ENCODE measurements at places on chromosomes 12 and 14. TPM values are rescaled to one million over a fixed set of nuclear protein-coding genes. Genes with fewer than 3 reads are reported as not detected.

DNA sequence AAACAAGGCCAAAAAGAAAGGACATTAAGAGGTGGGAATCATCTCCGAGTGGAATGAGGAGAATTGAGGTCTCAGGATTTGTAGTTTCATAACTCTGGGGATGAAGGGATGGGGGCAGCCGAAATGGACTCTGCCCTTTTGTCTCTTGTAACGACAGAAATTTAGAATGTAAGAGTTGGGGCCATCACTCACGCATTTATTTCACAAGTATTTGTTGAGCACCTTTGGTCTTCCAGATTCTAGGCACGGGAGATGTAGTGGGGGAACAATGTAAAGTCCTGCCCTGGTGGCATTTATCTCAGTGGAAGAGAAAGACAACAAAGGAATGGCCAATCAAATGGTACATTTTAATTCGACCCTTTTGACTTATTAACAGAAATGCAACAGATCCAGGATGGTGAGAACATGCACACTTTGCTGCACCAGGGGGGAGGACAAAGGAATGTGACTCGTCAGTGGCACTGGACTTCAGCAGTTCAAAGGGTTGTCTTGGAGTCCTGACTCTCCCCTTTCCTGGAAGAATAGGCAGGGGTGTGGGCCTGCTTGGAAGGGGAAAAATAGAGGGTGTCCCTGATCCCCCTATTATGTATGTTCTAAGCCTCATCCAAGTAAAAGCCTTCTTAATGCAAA is 102.0 kb downstream of the TMEM30B start:
- no peak for DNase-seq

DNA sequence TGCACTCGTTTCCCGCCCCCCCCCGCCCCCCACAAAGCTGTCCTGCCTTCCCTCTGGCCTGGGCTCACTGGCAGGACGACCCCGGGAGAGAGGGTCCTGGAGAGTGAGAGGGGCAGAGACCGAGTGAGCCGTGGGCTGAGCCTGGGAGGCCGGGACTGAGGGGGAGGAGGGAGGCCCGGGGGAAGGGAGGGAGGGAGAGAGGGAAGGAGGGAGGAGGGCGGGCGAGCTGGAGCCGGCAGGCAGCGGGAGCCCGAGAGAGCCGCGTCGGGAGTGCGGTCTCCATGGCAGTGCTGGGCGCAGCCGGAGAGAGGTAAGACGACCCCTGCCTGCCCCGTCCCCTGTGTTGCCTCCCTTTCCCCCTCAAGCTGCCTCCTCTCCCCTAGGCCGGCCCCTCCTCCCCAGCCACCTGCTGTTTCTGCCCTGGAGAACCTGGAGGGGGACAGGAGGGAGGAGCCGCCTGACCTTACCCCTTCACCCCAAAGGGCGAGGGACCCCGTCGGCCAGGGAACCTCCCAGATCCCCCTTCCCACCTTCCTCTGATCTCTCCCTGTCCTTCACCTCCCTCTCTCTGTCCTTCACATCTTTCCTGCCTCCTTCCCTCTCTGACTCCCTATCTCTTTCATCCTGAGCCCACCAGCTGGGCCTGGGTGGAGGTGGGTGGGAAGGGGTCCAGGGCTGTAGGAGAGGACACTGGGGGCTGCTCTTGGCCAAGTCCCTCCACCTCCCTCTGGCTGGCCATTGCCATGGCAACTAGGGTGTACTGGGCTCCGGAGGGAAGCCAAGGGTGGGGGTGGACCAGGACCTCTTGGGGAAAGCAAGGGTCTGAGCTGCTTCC is at the start of gene GPR162:
TSS of gene GPR162 (plus strand) at position 231 of the 835 bp plus-strand sequence. CDS start 2,078 bp downstream, outside the sequence.
- peak; percentile 77 for DNase-seq

GRCh38 chr12:76398106-76398505 is 49.9 kb upstream of the BBS10 start:
- DNase-seq = no peak

GRCh38 chr14:105525861-105526775 is at the start of gene TMEM121:
Gene TMEM121 (plus strand): TSS chr14:105526583. CDS start chr14:105528835, 2,252 bp downstream.
- peak; percentile 54 for DNase-seq

- DNase-seq = no peak
These were observed 137.5 kb downstream of the FSCB start for GRCh38 chr14:44369401-44370123.

DNA sequence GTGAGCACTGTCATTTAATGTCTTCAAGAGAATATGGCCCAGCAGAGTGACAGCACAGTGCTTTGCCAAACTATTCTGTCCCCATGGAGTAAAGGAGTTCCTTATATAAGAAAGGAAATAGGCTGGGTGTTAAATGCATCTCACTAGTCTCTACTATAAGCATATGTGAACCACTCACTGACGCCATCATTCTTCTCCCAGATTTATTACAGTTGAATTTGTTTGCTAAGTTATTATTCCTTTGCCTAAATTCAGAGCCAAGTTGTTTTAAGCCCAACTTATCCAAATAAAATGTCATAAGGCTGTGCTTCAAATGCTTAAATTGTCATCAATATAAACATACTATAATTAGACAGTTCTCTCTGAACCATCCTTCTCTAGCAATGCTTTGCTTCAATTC is 151.6 kb downstream of the KCNA5 start:
- no peak for DNase-seq

GRCh38 chr12:89016970-89017778 is 335.1 kb downstream of the DUSP6 start:
- DNase-seq = peak; percentile 11

GRCh38 chr14:98341211-98341610 is 930.8 kb downstream of the BCL11B start:
- no peak for DNase-seq

- DNase-seq = no peak
These were observed 47.1 kb downstream of the FBRSL1 start for GRCh38 chr12:132537049-132537448.

DNA sequence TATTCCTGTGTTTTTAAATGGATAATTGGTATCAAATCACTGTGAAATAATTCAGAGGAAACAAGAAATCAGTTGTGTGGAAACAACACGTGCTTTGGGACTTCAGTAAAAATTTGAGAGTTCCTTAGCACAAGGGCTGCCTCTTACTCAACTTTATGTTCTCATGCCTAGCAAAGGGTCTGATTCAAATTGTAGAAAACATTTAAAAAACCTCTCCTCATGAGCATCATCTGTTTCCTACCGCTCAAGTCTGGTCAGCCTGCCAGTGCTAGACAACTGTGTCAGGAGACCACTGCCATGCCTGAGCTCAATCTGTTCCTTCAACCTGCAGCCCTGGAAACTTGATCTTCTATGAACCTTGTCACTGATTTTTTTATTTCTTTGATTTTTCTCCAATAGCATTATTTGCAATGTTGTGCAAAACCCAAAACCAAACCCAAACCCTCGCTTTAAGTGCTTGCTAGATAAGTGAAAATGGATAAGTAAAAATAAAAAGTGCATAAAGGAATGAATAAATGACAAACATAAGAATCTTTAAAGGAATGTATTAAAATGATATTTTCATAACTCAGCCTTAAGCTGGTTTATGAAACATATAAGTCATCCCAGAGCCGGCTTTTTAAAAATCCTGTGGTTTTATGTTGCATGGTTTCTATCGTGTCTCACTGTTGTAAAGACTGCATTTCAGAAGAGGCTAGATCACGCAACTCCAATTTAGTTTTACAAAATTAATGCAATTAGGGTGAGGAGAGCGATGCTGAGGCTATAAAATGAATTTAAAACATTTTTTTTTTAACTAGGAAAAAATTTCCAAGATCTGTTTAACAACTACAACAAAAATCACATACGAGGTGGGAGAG is 361.2 kb upstream of the PDE3A start:
- DNase-seq = no peak

- no peak for DNase-seq
These were observed 124.4 kb downstream of the HELB start for GRCh38 chr12:66426696-66427095.

DNA sequence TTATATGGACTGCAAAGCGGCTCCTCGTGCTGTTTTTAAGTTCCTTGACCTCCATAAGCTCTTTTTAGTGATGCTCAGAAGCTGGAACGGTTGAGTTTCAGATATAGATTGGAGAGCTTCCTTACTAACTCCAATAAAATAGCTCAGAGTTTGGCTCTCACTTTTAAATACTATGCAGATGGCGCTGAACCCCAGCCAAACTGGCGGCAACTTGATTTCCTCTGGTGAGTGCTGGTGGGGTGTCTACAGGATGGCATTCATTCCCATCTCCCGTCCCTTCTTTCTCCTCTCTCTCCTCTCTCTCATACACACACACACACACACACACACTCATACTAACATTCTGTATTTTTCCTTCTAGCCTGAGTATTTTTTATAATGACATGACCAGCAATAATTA is 346.3 kb downstream of the ETNK1 start:
- no peak for DNase-seq

DNA sequence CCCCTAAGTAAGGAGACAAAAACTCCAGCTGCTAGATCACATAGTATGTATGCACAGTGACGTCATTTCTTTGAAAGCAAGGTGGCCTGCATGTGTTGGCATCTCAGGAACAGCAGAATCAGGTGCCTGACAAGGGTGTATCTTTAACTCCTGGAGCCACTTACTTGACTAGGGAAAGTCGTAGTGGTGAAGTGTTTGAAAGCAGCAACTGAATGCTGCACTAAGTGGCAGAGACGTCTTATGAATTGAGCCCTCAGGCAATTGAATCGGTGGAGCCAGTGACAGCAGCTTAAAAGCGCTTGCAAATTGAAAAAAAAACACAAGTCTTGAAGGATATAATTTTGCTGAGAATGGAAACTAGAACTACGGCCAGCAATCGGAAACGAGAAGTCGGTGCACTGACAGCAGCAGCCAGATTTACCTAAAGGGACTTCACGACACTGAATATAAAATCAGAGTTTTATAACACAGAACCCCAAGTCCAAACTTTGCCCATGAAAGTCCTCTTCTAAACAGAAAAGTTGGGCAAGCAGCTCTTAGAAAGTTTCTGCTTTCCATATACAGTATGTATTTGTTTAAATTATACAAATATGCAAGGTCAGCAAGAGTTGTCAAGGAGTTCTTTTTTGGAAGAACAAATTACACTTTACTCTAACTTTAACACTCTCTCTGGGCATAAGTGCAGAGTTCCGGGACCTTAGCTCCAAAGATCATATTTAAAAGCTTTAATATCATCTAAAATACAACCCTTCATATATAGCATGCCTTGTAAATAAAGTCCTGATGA is 1.1 kb downstream of the IGF1 start:
- no peak for DNase-seq

The NRIP2 gene
- total RNA-seq = not detected

The KRT7 gene
- 11.5 TPM for total RNA-seq

The ARHGDIB gene
- total RNA-seq = 1.6 TPM

The EIF2S1 gene
- total RNA-seq = 123 TPM

The CCDC196 gene
- not detected for total RNA-seq

The ARID4A gene
- 12.6 TPM for total RNA-seq

The CD4 gene
- total RNA-seq = 2.7 TPM

The DHRS4 gene
- total RNA-seq = 14.5 TPM

The CLEC2A gene
- total RNA-seq = 3.5 TPM

The MYF5 gene
- total RNA-seq = not detected

All from WTC11 (cell line).